Right cardiac atrium (tissue), 5 donors: ENCODE measurements at places on chromosomes 5 and 9. TPM values are rescaled to one million over a fixed set of nuclear protein-coding genes. Genes with fewer than 3 reads are reported as not detected.

DNA sequence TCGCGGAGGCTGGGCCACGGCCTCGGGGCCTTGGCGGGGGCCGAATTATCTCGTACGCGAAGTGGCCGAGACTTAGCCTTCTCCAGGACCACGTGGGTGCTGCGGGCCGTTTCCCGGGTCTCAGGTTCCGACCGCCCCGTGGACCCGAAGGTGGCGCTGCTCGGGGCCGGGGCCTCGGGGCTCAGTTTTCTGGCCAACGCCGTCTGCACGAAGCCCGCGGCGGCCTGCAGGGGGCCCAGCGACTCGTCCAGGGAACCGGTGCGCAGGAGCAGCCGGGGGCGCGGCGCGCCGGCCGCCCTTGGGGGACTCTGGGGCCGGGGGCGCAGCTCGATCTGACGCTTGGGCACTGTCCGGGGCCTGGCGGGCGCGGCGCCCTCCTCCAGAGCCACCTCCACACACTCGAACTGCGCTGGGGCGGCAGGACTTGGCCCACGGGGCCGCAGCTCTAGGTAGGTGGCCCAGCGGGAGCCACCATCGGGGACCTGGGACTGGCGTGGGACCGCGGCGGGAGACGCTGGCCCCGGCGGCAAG is 716 bp downstream of the PROB1 start:
- DNase-seq = peak; percentile 82

DNA sequence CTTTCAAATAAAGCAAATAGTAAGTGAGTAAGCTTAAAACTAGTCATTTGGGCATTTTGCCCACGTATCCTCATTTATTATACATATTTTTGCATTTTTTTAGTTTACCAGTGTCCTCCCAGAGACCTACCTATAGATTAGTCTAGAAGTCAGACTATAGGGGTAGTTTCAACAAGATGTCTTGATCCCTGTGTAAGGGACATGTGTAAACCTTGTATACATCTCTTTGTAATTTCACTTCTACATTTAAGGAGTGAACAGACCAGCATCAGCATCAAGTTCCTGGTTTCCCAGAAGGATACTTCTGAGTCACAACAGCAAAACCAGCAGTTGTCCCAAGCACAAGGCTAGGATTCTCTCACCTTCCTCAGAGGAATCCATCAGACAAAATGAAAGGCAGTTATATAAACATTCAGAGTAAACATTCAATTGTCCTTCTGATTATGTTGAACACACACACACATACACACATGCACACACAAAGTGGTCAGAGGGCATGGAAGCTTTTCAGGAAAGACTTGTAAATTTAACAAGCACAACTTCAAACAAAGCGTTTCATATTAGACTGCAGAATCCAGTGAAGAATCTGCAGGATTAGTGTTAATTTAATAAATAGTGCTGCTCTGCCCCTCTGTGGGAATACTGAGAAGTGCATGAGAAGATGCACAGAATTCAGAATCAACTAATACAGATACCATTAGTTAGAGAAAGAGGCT is 55.4 kb downstream of the HINT1 start:
- no peak for DNase-seq

GRCh38 chr5:156912869-156913268 is 50.2 kb downstream of the TIMD4 start:
- no peak for DNase-seq

- DNase-seq = peak; percentile 38
Observed at GRCh38 chr9:134501761-134502265, 139.8 kb upstream of the COL5A1 start.

The SPINK4 gene
- not detected for total RNA-seq

The CNTFR gene
- 66.4 TPM for total RNA-seq

GRCh38 chr5:34608368-34608767 is 47.8 kb upstream of the RAI14 start:
- no peak for DNase-seq

DNA sequence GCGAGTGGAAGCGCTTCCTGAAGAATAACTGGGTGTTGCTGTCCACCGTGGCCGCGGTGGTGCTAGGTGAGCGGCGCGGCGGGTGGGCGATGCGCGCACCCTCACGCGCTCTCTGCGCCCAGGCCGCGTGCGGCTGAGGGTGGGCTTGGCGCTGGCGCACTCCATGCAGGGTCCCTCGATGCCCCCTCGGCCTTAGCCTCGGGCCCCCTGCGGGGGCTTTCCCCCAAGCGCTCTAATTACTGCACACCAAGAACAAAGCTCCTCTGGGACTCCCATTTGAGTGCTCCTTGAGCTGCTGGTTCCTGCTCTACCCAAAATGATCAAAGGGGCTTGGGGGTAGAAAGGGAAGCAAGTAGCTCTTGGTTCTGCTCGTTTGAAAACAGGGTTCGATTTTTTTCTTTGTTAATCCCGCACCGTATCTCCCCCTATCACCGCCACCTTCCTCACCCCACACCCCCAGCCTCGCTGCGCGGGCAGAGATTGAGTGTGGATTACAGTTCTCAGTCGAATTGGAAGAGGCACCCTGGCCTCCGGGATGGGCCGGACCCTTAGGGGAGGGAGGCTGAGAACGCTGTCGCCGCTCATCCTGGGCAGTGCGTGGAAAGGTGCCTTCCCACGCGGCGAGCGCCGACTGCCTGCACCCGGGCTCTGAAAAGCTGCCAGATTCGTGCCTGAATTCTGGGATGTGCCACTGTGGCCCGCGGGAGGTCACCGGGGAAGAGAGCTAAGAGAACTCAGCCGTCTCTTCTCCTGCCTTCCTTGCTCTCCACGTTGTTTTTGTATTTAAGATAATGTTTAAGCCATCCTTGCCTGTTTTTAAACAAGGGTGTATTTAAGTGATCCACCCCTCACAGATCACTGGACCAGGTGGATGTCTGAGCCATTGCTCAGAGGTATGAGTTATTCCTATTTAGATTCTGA is 697 bp downstream of the SLC1A1 start:
- peak; percentile 53 for DNase-seq

DNA sequence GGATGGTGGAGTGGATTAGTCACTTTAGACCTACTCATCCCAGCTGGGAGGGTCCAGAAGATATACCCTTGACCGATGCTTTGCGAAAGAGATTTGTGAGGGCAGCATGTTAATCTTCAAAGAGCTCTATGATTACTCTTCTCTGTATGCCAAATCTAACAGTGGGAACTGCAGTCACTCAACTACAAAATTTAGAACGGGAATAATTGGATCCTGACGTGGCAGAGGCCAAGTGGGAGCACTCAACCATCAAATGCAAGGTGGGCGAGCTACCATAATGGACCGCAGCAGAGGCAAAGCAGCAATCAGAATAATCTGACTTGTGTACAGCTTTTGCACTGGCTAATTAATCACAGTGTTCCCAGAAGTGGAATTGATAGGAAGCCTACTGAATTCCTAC is 20.4 kb downstream of the NSA2 start:
- DNase-seq = no peak

- DNase-seq = no peak
Observed at GRCh38 chr9:124271660-124272059, 13.9 kb downstream of the NEK6 start.

- no peak for DNase-seq
Observed at GRCh38 chr9:115042781-115043509, 75.0 kb downstream of the TNC start.

DNA sequence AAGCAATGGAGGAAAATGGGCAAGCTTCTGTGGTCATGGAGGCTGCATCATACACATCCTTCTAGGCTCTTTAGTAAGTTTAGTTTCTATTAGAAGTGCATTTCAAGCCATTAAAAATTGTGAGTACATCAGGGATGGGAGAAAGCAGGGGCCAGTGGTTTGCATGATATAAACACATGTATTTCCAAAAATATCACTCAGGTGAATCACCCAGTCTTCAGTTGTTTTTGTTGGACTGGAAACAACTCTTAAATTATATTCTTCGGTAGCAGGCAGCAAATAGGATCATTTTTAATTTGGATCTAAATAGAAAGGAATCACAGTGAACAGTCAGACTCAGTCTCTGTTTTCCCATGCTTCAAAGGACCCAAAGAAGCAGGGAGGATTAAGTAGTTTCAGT is 657.9 kb downstream of the TLR4 start:
- DNase-seq = no peak

- DNase-seq = no peak
Observed at GRCh38 chr5:107300721-107301327, 369.9 kb downstream of the EFNA5 start.

- no peak for DNase-seq
Observed at GRCh38 chr5:158267228-158267627, 408.3 kb upstream of the CLINT1 start.

DNA sequence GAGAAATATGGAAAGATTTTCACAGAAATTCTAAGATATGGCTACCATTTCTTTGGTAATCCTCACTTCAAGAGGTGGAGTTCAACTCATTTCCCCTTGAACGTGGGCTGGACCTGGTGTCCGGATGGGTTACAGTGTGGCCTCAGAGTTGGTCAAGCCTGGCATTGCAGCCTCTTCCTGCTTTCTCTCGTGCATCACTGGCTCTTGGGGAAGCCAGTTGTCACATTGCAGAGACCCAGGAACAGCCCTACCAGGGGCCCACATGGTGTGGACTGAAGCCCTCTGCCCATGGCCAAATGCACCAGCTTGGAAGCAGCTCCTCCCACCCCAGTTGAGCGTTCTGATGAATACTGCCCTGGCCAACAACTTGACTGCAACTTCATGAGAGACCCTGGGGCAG is 47.7 kb upstream of the FCN1 start:
- DNase-seq = no peak
